ENCODE measurements at places on chromosomes 6 and 20. TPM values are rescaled to one million over a fixed set of nuclear protein-coding genes. Genes with fewer than 3 reads are reported as not detected.

The NKX2-4 gene
- not detected for total RNA-seq

The RHAG gene
- 6.7 TPM for total RNA-seq

The RIPPLY2 gene
- not detected for total RNA-seq

The NRN1 gene
- total RNA-seq = 5.1 TPM

The ZC3H12D gene
- 1.3 TPM for total RNA-seq

The FOXF2 gene
- total RNA-seq = 0.18 TPM

The NHSL1 gene
- total RNA-seq = 23.1 TPM

The HLA-DQA1 gene
- 4.4 TPM for total RNA-seq

The HTR1B gene
- 0.35 TPM for total RNA-seq
